ENCODE measurements at places on chromosomes 6 and 20.

DNA sequence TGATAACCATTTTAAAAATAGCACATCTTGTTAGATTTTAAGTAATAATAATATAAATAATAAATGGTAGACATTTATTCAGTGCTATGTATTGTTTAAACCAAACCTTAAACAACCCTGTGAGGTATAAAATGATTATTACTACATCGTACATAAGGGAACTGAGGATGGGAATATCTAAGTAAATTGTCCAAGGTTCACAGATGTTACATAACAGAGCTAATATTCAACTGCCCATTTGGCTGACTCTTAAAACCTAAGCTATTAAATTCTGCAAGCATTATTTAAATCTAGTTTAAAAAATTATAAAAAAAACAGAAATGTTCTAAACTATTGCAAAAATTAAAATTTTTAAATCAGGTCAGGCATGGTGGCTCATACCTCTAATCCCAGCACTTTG, 175.1 kb downstream of the COL19A1 start:
- DNase-seq, result no peak

- DNase-seq, result no peak
Observed at GRCh38 chr6:7108196-7108963, 619 bp downstream of the RREB1 start.

DNA sequence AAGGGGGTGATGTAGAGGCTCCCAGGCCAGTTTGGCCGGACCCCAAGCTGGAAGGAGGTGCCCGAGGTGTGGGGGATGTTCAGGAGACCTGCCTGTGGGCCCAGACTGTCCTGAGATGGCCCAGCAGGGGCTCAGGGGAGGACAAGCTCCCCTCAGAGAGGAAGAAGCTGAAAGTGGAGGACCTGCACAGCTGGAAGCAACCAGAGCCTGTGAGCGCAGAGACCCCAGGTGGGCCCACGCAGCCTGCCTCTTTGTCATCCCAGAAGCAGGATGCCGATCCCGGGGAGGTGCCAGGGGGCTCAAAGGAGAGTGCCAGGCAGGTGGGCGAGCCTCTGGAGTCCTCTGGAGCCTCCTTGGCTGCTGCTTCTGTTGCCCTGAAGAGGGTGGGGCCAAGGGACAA, 29.7 kb downstream of the ZNF831 start:
- no peak for DNase-seq

DNA sequence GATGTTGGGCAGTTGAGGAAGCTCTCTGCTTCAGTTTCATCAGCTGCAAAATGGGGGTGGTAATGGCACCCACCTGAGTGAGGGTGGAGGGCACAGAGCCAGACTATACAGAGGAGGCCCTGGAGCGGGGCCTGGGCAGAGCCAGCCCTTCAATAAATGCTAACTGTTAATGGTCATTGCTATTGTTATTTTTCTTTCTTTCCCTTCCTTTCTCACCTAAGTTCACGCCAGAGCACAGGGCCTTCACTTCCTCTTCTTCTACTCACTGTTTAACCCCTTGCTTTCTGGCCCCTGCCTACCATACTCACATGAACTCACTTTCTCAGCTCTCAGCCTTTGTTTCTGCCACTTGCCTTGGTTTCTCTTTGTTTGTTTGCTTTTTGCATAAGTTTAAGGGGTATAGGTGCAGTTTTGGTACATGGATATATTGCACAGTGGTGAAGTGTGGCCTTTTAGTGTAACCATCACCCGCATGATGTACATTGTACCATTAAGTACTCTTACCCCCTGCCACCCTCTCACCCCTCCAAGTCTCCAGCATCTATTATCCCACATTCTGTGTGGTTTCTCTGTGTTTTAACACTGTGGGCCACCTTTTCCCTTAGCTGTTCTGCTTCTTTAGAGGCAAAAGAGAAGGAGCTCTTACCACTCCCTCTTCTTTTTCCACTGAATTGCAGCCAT, 7.5 kb upstream of the RREB1 start:
- no peak for DNase-seq

- DNase-seq, result no peak
Observed at GRCh38 chr6:154593122-154593521, 82.6 kb upstream of the CNKSR3 start.

Data from stimulated activated CD8-positive, alpha-beta memory T cell treated with anti-CD3 and anti-CD28 coated beads, Interleukin-2, amount 100 ng/mL, for 48 hours (primary cell).